Mesenchymal stem cell (in vitro differentiated cells and primary cell): ENCODE measurements at places on chromosomes 7 and 10.

DNA sequence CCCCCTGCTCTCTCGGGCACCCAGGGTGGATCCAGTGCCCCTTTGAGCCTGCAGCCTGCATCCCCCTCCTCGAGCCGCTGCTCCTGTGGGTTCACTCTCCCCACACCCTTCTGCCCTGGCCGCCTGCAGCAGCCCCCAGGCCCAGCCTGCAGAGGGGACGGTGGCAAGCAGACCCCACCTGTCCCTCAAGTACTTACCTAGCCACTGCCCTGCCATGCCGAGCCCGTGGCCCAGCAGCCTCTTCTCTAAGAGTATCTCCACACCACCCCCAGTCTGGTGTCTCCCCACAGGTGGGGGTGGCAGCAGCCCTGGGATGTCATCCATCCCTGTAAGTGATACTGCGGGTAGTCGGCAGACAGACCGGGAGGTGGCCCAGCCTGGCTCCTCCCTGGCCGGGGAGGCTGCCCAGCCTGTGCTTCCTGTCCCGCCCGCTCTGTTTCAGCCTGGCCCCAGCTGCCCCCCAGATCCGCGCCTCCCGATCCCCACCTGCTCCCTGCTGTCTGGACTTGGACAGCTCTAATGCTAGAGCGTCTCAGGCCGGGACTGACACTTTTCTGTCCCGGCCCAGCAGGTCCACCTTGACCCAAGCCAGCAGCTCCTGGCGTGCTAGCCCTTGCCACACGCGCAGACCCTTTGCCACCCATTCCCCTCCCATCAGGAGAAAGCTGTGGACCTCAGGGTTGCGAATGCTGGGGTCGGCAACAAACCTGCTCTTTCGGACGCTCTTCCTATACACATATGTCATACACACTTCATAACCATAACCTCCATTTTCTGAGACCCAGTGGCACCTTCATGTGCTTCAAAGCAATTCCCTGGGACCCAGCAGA, 25.0 kb downstream of the YKT6 start:
- H3K4me1 ChIP-seq: peaks cover 3% of the 10 kb centered on the region
- no peak overlapping the region for H3K27ac ChIP-seq

DNA sequence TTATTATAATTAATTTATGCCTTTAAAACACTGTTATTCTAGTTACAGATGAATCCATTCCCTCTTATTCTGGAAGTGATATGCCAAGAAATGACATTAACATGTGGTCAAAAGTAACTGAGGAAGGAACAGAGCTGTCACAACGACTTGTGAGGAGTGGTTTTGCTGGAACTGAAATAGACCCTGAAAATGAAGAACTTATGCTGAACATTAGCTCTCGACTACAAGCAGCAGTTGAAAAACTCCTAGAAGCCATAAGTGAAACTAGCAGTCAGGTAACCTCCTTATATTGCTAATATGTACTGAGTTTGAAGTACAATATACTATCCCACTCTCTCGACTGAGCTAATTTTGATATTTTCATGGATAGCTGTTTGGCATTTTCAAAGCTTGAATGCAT, 81.6 kb downstream of the CYP51A1 start:
- H3K27me3 ChIP-seq: no peaks in the 10 kb centered on the region
- no peak overlapping the region for H3K27ac ChIP-seq
- DNase-seq: no peak
- no peak overlapping the region for H3K4me3 ChIP-seq

- no peaks in the 10 kb centered on the region for H3K4me1 ChIP-seq
- no peaks in the 10 kb centered on the region for H3K36me3 ChIP-seq
- H3K27ac ChIP-seq: no peak overlapping the region
- H3K27me3 ChIP-seq: no peaks in the 10 kb centered on the region
- no peak overlapping the region for H3K4me3 ChIP-seq
Measured at GRCh38 chr7:158268816-158269535, 318.6 kb downstream of the PTPRN2 start.

GRCh38 chr7:50317221-50317678, 12.7 kb downstream of the IKZF1 start:
- H3K36me3 ChIP-seq: no peaks in the 10 kb centered on the region
- no peak overlapping the region for H3K27ac ChIP-seq
- DNase-seq: no peak
- H3K4me3 ChIP-seq: no peak overlapping the region
- H3K4me1 ChIP-seq: no peaks in the 10 kb centered on the region

DNA sequence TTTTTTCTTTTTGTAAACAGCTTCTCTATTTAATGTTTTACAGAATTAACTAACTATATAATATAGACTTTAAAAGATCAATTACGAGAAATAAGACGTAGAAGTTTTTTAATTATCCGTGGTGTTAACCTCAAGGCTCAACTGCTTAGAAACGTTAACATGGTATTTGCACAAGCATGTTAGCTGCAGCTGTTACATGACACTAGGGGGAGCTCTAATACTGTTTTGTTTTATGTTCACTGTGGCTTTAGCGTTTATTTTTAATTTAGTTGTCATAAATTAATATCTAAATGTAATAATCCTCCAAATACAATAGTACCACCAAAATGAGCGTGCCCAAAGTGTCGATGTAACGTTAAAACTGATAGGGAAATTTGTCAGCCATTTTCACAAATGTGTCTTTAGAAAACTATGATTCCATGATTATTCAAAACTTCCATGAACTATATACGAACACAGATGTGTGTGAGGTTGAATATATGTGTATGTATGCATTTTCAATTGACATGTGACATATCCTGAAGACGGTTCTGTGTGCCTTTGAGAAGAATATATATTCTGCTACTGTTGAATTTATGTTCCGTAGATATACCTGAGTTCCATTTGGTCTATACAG, 828.8 kb upstream of the MBL2 start:
- H3K4me3 ChIP-seq: no peak overlapping the region
- no peaks in the 10 kb centered on the region for H3K27me3 ChIP-seq
- DNase-seq: peak; percentile 45
- H3K27ac ChIP-seq: no peak overlapping the region
- H3K36me3 ChIP-seq: no peaks in the 10 kb centered on the region
- H3K4me1 ChIP-seq: peaks cover 3% of the 10 kb centered on the region

DNA sequence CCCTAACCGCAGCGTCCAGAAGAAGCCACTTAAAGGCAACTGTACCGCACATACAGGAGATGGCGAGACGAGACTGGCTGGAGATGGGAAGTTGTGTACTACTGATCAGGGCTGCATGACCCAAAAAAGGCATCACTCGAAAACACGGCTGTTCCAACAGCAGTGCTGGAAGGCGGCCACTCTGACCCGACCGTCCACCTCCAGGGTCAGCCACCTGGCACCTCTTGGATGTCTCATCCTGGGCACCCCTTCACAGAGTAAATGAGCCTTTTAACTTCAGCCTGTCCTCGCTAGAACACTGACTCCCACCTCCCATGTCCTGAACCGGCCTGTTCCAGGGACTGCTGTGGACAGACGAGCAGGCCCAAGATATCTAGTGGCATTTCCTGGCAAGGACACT, 180.7 kb downstream of the DIP2C start:
- DNase-seq: no peak
- H3K4me3 ChIP-seq: no peak overlapping the region
- no peaks in the 10 kb centered on the region for H3K27me3 ChIP-seq
- peaks cover 15% of the 10 kb centered on the region for H3K4me1 ChIP-seq

DNA sequence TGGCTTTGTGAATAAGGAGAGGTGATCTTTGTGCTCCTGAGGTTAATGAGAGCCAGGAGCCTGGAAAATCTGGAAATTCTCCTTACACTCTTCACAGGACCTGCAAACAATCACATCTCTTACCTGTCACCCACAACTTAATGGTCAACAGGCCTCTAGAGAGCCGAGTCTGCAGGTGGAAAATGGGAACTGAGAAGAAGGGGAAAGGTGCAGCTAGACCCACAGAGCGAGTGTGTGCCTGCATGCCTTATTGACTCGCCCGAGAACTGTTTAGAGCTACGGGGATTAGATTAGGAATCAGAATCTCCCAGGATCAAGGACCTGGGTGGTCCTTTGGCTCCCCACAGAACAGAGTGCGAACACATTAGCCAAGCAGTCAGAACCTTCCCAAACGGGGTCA, 329.6 kb downstream of the PTEN start:
- no peaks in the 10 kb centered on the region for H3K27me3 ChIP-seq
- no peak overlapping the region for H3K4me3 ChIP-seq
- H3K36me3 ChIP-seq: no peaks in the 10 kb centered on the region
- no peaks in the 10 kb centered on the region for H3K4me1 ChIP-seq
- H3K27ac ChIP-seq: no peak overlapping the region

DNA sequence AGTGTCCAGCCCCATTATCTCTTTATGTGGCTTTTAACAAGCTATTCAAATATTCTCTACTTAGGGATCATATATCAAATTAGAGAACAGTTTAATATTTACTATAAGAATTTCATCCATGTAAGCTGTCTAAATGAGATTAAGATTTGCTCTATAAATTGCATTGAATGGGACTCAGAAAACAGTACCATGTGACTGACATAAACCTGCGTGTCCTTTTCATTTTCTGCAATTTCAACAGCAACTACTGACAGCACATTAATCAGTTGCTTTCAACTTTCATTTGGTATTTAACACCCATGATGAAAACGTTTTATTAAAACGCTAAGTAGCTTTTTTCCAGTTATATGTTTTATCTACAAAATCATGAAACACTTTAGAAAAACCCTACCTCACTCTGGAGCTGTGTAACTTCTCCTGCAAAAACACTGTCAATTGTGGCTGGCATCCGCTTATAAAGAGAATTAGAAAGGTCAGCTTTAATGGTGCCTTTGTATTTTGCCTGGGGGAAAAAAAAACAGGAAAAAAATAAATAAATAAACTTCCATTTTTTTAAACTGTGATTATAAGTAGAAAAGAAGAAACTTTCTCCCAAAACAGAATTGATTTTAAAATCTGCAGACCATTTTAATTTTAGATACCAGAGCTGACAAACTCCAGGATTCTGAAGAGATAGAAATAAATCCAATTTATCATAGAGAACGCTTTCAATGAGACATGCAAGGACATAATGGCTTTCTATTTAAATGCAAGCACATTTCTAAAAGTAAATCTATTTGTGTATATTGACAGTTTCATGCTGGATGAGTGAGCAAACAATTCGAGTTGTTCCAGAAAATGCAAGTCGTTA, 9.2 kb downstream of the NEBL start:
- no peaks in the 10 kb centered on the region for H3K36me3 ChIP-seq
- H3K27ac ChIP-seq: no peak overlapping the region
- H3K4me3 ChIP-seq: no peak overlapping the region
- no peaks in the 10 kb centered on the region for H3K27me3 ChIP-seq
- H3K4me1 ChIP-seq: no peaks in the 10 kb centered on the region
- DNase-seq: no peak

GRCh38 chr10:35843524-35844181, 201.6 kb upstream of the FZD8 start:
- H3K27me3 ChIP-seq: peaks cover 3% of the 10 kb centered on the region
- peaks cover 3% of the 10 kb centered on the region for H3K4me1 ChIP-seq
- no peak overlapping the region for H3K27ac ChIP-seq
- no peaks in the 10 kb centered on the region for H3K36me3 ChIP-seq
- DNase-seq: peak; percentile 5

DNA sequence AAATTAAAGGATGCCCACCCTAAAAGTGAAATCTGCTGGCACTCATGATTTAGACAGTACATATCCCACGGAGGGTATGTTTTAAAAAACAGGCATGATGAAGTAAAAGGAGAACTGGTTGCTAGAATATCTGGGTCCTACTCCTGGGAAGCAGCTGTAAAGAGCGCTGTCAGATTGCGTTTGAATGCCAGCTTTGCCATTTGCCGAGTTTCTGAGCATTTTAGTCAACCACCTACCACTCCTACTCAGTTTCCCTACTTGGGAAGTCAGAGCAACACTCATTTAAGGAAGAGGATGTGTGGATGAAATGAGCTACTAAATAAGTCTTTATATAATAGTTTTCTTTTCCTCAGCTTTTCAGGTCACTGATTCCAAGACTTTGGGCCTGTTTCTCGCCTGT, 1.1 kb upstream of the UMAD1 start:
- H3K4me1 ChIP-seq: peaks cover 5% of the 10 kb centered on the region
- no peak for DNase-seq
- H3K4me3 ChIP-seq: peak overlapping the region; percentile 95
- H3K27ac ChIP-seq: no peak overlapping the region
- H3K36me3 ChIP-seq: no peaks in the 10 kb centered on the region

DNA sequence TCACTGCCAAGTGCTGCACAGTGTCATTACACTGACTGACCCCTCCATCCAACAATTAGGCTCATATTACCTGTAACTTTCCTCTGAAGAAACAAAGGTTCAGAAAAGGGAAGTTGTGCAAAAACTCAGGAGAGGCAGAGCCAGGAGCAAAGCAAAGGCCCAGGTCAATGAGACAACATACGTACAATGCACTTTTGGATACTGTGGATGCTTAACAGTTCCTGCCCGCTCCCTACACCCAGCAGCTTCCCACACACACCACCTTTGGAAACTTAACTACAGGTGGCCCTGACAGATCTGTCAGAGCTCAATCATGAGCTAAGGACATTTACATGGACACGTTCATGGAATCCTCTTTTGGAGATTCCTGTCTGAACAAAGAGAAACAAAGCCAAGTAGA, 515.9 kb downstream of the GRID1 start:
- H3K27ac ChIP-seq: no peak overlapping the region
- H3K4me1 ChIP-seq: no peaks in the 10 kb centered on the region
- H3K36me3 ChIP-seq: no peaks in the 10 kb centered on the region
- H3K4me3 ChIP-seq: no peak overlapping the region
- H3K27me3 ChIP-seq: no peaks in the 10 kb centered on the region
